ENCODE measurements at places on chromosomes 7 and 10.
A peak's percentile ranks its signal among the peaks of the same experiment; 100 is the strongest.

GRCh38 chr10:132605390-132605789, 67.8 kb downstream of the INPP5A start:
- DNase-seq: no peak

GRCh38 chr7:157027568-157028198, 17.2 kb upstream of the MNX1 start:
- DNase-seq: no peak

- DNase-seq: no peak
These were observed 91.5 kb downstream of the DIP2C start for GRCh38 chr10:597976-598375.

GRCh38 chr7:40327873-40328272, 193.1 kb downstream of the SUGCT start:
- DNase-seq: no peak

DNA sequence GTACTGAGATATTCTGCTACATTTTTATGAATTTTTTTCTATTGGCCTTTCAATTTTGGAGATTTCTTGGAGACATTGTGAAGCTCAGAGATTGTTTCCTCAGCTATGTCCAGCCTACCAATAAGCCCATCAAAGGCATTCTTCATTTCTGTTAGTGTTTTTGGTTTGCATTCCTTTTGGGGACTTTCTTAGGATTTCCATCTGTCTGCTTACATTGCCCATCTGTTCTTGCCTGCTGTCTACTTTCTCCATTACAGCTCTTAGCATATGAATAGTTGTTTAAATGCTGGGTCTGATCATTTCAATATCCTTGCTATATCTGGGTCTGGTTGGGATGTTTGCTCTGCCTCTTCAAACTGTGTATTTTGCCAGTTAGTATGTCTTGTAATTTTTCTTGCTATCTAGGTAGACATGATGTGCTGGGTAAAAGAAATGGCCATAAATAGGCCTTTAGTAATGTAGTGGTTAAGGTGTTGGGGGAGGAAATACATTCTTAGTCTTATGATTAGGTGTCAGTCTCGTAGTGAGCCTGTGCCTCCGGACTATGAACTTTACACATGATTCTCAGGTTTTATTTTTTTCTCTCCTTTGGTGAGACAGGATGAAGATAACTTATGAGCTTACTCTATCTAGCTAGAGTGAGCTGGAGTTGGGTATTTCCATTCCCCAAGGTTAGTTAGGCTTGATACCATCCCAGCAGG, 32.6 kb upstream of the NME8 start:
- no peak for DNase-seq

DNA sequence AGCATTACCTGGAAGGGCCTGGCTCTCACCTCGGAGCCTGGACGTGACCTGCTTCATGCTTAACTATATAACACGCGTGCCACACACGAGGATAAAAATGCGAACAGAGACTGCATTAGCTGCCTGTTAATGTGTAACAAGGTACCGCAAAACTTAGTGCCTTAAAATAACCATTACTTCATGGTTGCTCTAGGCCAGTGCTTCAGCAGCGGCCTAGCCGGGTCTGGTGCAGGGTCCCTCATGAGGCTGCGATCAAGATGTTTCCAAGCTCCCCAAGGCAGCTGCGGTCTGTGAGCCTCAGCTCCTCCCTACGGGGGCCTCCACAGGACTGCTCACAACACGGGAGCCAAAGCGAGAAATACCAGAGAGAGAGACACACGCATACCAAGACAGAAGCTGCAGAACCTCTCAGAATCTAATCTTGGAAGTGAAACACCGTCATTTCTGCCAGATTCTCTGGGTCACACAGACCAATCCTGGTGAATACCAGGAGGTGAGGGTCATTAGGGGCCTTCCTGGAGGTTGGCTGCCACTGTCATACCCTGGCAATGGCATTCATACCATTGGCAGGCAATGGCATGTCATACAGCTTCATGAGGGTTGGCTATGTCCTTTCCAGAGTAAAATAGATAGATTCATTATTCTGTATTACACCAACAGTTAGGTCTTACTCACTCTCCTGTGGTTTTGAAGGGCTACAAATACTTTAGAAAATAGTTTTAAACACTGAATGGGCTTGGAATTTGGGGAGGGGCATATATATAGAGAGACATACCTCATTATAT, 94.5 kb downstream of the HIPK2 start:
- DNase-seq: no peak

DNA sequence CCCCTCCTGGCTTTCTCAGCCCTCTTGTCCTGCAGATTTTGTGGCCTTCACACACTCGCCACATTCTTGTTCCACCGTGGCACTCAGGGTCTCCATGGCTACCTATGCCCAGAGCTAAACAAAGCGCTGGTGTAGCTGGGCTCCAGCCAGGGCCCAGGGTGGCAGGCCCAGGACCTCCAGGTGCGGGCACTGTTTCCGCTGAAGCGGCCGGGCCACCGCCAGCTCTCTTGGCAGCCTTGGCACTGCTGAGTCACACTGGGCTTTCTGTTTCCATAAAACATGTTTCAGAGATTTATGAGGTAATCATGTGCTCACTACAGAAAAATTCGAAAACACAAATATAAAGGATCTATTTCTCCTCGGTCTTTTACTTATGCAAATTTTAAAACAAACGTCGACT, 51.3 kb downstream of the AOC1 start:
- DNase-seq: no peak

- DNase-seq: no peak
These were observed 13.5 kb downstream of the SLC25A13 start for GRCh38 chr7:96308253-96308949.

DNA sequence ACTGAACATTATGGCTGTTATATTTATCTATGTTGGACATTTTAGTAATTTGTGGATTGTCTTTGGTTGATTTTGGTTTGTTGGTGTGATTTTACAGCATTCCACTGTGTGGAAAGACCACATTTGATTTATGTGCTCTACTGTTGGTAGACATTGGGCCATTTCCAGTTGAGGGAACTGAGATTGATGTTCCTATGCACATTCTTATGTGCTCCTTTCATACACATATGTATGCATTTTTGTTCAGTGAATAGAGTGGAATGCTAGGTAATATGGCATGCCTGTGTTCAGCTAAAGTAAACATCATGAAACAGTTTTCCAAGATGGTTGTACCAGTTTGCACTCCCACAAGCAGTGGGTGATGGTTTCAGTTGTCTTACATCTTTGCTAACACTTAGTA, 15.1 kb downstream of the CACNB2 start:
- DNase-seq: no peak

DNA sequence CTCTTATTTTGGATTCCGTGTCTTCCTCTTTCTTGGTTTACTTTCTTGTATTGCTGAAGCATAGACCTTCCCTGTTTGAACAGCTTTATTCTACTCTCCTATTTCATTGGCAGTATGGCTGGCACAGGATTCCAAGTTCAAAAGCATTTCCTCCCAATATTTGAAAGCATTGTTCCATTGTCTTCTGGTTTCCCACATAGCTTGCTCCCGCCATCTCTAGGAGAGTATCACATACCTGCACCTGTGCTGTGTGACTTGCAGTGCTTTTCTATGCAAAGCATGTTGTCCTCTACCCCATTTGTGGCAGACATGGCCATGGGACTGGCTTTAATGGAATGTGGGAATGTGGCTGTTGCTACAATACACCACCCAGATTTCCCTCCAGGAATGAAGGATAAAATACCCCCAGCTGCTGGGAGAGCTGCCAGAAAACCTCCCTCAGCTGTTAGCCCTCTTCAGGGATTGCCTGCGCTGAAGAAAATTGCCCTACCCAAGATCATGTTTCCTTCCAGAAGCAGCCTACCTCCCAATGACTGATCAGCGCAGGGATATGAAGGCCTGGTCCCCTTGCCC, 6.9 kb upstream of the MYOF start:
- DNase-seq: no peak

DNA sequence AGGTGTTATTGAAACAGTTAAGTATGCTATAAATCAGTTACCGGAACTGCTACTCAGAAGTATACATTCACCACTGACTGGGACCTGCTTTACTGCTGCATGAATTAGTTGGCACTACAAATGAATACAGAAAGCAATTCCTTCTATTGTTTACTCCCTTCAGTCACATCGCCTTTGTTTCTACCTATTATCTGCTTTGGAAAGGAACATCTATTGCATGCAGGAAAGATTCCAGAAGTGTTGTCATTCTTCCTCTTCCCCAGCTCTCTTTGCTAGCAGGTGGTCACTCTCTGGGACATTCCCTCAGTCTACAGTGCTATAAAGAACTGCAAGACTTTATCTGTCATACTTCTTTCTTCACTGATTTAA, 131.3 kb downstream of the ANK3 start:
- no peak for DNase-seq

DNA sequence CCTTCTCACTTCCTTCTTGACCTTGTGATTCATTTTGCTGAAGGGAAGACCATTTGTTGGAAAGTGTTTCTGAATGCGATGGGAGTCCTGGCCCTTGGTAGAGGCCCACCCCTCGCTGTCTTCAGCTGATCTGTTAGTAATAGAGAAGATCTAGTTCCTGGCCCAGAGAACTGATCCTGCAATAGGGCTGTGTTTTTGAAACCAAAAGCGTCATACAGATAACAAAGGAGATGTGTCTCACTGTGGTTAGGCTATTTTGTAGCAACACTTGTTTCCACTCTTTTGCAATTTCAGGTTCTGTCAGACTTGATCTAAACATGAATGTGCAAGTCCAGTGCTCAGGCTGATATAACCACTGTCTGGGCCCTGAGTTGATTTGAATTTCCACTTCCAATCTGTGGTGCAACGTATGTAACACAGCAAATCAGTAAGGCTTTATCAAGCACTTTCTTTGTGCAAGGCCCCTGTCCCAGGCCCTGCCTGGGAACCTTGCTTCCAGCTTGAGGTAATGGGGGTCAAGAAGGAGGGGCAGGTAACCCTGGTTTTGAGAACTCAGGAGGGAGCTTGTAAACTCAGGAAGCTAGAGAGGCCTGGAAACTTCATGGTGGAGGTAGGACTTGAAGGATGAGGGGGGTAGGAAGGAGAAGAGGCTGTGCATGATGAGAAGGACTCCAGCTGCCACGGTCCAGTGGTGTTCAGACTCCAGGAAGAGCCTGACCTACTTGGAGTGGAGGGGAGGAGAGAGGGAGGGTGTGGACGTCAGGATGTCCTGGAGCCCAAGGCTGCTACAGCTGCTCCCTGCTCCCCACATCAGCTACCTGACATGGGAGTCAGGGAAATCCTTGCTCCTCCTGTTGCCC, 42.2 kb upstream of the SRGN start:
- no peak for DNase-seq

DNA sequence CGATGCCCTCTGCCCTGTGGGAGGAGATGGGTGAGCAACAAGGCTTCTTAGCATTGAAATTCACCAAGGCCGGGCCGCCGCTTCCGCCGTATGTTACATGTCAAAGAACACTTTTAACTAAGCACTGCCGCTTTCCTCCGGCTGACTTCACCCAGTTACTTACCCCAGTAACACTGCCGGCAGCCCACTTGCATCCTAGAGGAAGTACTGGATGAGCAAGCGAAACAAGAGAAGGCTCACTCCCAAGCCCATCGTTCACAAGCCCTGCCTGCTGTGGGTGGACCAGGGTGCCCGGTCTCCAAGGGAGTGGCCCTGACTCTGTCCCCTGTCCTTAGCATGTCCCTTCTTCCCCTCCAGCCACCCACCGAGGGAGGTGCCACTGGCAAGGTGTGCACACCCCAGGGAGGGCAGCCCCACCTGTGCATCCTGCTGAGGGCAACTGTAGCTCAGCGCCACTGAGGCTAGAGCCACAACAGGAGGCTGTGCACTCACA, 73.1 kb upstream of the EBF3 start:
- DNase-seq: no peak

DNA sequence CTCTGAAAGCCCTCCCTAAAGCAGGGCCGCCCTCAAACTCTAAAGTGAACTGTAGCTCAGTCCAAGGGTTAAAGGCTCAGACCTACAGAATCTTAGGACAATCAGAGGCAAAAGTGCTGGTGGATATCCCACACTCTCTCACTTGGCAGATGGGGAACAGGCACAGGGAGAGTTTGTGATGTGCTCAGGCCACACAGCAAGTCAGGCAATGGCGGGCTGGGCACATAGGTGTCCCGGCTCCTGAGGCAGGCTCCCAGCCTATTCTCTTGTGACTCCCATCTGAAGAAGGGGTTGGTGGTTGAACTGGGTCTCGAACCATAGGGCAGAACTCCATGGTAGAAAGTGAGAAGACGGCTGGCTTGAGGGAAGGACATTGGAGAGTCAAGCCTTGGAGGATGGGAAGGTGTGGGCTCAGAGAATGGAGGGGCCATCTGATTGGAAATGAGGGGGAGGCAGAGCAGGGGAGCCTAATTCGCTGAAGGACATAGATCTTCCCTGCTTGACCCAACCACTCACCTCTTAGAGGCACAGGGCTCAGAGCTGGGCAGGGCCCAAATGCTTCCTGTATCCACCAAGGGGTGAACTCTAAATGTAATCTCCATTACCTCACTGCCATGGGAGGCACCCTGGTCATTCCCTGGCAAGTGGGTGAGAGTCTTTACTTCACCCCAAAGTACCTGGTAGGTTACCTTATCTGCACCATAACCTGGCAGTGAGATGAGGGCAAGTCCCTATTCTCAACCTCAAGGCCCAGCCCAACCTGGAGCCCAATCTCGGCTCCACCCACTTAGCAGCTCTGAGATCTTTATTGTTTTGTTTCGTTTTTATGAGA, 4.9 kb upstream of the ZMIZ1 start:
- DNase-seq: no peak

DNA sequence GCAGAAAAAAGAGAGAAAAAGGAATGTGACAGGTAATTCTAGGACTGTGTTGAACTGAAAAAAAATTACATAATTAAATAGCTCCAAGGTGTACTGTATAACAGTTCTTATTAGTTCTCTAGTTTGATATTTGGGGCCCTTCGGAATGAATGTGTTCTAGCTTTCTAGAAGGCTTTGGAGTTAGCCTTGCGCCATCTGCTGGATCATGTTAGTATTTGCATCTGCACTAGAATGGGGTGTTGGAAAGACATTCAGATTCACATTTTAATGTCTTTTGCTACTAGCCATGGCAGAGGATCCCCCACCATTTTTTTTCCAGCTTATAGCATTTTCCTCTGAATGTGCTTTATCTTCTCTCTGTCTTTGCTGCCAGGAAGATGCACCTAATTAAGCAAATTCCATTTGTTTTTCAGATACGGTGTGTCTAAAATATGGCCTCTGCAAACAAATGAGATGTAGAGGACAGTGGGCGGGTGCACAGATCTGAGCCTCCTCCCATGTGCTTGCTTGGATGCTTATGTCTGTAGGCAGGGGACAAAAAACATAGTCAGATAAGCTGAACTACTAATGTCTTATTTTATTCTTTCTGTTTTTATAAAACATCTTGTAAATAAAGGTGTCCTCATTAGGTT, 238.5 kb downstream of the PHF14 start:
- DNase-seq: peak; percentile 38

DNA sequence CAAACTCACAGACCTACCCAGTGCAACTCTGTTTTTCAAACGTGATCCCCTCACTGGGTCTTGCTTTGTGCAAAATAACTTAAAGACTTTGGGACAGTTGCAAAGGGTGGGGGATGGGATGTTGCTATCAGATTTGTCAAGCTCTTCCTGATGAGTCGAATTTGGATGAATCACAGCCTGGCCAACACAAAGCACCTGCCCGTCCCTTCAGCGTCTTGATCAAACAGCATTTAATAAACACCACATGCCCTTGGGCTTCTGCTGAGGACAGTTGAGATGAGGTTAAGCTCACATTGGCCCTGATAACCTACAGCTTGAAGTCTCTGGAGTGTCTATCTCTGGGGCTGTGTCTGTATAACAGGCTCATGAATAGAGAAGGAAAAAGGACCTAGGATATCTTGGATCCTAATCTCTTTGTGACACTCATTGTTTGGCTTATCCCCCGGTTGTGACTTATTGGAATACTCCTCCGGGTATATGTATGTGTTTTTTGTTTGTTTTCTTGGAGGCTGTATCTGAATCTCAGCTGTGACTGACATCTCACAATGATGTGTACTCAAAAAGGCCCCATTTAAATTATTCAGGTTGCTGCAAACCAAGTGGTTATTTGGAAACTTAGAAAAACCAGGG, 132.6 kb upstream of the NAMPT start:
- no peak for DNase-seq
